RWPE2 (cell line): ENCODE measurements at places on chromosomes 5 and 9.

DNA sequence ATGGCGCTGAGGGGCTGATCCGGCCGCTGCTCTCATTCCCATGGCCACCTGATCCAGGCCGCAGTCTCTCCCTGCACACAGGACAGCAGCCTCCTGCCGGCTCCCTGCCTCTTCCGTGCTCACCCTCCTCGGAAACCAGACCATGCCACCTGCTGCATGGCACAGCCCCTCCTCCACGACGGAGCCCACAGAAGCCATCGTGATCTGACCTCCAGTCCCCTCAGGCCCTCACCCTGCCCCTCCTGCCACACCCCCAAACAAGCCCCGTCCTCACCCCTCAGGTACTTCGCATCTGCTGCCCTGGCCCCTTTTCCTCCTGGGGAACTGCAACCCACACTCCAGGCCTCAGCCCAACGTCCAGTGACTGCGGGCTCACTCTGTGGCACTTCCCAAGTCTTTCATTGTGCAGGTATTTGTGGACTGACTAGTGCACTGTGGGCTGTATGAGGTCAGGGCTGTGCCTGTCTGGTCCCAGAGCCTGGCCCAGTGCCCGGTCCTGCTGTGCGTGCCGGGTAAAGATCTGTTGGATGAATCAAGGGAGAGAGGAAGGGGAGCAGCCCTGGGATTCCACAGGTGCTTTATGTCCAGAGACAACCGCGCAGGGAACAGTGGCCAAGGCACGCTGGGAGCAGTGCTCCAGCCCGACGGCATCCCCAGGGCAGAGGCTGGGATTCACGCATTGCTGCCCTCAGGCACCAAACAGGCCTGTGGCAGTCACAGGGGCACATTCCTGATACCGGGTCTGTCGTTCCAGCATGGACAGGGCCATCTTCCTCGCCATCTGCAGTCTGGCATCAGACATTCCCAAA is 86.1 kb downstream of the ADAMTS2 start:
- DNase-seq = peak; percentile 49

DNA sequence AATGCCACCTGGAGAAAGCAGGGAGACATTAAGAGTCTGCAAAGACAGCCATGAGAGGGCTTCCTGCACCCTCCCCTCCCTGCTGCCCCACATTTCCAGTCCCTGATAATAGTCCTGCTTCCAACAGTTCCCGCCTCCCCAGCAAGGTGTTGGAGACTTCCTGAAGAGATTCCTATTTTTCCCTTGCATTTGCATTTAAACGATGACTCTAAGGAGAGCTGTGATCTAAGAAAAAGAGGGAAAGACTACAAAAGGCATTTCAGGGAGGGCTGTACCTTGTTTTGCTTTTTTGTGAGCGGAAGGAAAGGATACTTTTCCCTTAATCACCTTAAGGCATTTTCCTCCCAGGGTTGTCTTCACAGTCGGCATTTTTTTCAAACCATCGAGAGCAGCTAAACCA is 62.1 kb downstream of the GAS1 start:
- DNase-seq = no peak

- DNase-seq = no peak
Measured at GRCh38 chr9:136995772-136996311, 526 bp downstream of the CLIC3 start.

- no peak for DNase-seq
Measured at GRCh38 chr5:150155258-150156026, at the start of gene PDGFRB. PDGFRB (minus strand) TSS chr5:150155845; CDS start chr5:150137047, 18,798 bp downstream.

DNA sequence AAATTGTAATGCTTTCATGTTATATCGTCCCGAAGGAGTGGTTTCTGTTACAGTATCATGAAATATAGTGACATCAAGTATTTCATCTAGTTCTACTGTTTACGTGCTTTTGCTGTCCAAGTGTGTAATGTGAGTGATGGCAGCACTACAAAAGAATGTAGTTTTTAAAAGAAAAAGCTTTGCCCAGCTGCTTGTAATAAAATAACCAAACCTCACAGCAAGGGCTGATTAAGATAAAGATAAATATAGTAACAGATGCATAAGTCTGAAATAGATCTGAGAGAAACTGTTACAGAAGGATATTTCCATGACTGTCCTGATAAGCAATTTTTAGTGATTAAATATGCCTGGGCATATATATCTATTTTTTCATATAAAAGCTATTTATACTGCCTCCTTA is 106.4 kb downstream of the AUH start:
- DNase-seq = no peak

- no peak for DNase-seq
Measured at GRCh38 chr9:97561501-97561900, 60.0 kb downstream of the TMOD1 start.
